ENCODE measurements at places on chromosomes 6 and 20.

- DNase-seq, result no peak
Observed at GRCh38 chr6:46054516-46054915, 38.9 kb upstream of the CLIC5 start.

DNA sequence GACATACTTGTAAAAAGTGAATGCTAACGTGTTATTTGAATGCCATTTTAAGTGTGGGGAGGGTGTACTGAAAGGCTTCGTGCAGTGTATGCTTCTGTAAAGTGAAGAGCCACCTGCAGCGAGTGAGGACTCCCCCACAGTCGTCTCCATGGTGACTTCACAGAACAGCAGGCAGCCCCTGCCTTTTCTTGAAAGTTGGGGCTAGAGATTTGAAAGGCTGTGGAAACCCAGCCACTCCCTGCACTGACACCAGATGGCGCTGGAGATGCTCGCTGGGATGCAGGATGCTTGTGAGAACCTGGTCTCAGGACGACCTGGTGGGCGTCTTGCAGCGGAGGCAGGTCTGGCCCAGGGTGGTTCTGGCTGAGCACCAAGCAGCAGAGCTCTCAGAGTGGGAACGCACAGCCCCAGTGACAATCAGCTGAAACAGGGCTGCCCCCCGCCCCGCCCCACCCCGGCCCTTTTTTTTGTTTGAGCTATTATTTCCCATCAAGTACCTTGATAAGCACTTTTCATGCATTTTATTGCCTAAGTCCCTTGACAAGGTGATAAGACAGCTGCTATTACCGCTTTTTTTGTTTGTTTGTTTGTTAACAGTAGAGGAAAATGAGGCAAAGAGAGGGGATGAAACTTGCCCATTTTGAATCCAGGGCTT, 150.3 kb downstream of the SYCP2 start:
- no peak for DNase-seq

DNA sequence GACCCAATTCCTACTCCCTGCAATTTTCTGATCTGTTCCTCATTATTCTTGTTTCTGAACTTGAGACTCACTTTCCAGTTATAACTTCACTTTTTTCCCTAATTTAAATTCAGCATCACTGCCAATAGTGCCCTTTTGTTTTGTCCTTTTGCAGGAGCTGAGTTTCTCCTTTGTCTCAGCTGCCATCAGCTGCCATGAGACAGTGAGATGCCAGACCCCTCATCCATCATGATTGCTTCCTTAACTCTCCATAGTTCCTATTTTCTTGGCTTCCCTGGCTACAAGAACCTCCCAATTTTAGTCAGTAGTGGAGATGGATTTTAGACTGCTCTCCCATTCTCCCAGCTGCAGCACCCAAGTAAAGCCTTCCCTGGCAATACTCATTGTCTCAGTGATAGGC, 518.1 kb downstream of the HDGFL1 start:
- no peak for DNase-seq

DNA sequence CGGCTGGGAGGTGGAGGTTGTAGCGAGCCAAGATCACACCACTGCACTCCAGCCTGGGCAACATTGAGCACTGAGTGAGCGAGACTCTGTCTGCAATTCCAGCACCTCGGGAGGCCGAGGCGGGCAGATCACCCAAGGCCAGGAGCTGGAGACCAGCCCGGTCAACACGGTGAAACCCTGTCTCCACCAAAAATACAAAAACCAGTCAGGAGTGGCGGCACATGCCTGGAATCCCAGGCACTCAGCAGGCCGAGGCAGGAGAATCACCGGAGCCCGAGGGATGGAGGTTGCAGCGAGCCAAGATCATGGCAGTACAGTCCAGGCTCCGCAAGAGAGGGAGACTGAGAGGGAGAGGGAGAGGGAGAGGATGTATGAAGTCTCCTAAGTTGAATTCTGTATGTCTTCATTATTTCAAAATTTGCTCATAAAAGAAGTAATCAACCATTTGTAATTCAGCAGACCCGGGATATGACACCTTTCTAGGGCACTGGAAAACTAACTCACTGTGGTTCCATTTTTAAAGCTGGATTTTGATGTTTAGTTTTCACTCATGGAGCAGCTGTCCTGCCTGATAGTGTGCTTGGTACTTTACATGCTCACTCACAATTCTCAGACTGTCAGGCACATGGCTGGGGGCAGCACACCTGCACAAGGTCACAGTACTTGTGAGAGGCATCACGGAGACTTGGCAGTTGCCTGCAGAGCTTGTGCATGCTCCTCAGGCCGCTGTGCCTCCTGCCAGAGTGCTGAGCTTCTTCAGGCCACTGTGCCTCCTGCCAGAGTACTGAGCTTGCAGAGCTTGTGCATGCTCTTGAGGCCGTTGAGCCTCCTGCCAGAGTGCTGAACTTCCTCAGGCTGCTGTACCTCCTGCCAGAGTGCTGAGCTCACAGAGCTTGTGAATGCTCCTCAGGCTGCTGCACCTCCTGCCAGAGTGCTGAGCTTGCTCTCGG, 106.2 kb downstream of the ERMARD start:
- DNase-seq, result no peak

- DNase-seq, result no peak
Observed at GRCh38 chr6:166009385-166010031, 158.1 kb downstream of the TBXT start.

DNA sequence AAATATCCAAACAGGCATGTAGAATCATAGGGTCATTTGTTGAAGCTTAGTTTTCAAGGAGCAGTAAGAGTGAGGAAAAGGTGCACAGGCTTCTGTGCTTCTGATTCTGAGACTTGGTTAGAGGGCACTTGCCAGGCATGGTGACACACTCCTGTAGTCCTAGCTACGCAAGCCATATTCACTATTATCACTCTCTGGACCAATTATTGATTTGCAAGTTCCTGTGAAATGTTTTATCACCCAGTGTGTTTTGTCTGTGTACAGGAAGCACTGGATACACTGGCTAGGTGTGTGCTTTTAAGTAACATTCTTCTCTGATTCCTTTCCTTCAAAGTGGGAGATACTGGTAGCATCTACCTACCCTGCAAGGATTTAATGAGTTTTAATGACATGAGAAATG, 76.3 kb downstream of the JARID2 start:
- no peak for DNase-seq

DNA sequence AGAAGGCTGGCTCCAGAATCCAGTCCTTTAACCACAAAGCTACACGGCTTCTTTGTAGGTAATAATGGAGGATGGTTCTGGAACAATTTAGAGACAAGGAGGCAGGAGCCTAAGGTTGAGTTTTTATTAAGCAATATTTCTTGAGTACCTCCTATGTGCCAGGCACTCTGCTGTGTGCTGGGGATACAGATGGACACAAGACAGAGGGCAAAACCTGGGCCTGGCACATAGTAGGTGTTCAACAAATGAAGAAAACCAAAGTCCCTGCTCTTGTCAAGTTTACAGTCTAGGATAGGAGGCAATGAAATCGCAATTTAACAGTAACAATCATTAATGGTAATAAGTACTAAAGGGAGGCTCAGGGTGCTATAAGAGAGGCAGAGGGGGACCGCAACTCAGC, 17.4 kb downstream of the CCM2L start:
- no peak for DNase-seq

DNA sequence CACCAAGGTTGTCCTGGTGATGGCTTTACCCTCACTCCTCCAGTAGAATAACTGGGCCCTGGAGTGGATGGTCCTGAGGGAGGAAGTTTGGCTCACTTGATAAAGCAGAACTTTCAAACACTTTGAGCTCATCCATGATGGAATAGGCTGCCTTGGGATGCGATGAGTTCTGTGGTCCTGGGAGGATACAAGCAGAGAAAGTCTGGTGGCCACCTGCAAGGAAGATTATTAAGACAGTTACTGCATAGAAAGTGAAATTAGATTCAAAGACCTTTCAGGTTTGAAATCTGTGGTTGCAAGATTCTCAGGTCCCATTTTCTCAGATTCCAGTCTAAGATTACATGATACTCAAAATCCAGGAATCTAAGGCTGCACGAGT, 19.9 kb upstream of the CCN5 start:
- DNase-seq, result no peak

DNA sequence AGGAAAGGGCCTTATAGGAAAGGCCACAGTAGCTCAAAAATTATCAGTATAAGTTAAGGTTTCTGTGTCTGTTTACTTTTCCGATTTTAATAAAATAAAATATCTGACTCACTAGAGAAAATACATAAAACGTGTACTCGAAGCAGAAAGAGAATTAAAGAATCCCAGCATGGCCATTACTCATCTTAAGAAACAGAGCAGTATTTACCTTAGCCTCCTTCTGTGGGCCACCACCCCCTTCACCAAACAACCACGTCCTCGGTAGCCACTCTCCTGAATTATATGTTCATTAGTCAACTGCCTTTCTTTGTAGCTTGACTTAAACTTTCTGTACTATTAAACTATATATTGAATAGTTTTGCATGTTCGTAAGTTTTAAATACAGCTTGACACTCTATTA, 72.2 kb upstream of the SPTLC3 start:
- DNase-seq, result no peak

GRCh38 chr6:73637404-73637803, 16.4 kb downstream of the SLC17A5 start:
- DNase-seq, result no peak

GRCh38 chr6:110597761-110598160, 121.3 kb upstream of the SLC22A16 start:
- no peak for DNase-seq

DNA sequence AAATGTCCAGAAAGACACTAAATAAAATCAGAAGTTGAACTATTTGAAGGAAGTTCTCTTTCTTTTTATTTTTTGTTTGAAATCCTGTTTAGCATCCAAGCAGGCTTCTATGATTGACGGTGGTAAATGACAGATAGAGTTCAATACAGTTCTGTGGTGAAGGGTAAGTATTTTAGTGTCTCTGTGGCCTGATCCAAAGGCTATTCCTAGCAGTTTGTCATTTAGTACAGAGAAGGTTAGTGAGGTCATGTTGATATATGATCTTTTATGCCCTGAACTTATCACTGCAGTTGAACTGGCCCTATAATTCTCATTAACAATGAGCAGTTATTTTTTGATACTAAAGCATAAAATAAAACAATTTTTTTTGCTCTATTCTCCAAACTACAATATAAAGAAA, 144.7 kb upstream of the HDAC2 start:
- DNase-seq, result no peak

- DNase-seq, result no peak
Observed at GRCh38 chr6:118764766-118765165, 113.4 kb upstream of the CEP85L start.

GRCh38 chr6:124958759-124959354, 3.4 kb upstream of the RNF217 start:
- no peak for DNase-seq

DNA sequence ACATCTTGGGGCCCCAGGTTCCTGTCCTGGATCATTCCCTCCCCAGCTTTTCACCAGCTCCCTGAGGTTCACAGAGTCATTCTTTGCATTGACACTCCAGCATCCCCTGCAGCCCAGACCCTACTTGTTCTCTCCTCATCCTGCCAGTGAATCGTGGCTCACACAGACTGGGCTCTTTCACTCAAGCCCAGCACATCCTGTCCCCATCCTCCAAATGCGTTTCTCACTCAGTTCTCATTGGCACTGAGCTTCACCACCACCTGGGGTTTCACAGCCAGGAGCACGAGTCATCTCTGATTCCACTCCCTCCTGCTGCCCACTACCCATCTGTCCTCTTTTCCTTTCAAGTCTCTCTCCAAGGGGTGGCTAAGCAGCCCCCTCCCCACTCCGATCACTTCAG, 85.4 kb upstream of the NNAT start:
- DNase-seq, result no peak

DNA sequence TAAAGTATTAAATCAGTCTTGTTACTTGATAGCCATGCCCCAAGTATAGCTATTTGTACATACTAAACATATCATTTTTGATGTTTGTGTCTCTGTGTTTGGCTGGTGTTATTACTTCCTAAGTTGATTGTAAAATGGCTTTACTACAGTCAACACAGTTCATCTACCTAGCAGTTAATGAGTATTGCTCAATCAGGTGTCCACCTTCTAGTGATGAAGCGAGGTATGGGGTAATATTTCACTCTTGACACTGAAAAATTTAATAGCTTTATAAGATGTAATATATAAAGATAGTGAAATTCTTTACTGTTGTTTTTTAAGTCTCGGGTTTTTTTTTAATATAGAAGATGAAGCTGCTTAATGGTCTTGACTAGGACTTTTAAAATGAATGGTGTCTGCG, 18.9 kb downstream of the TMEM14A start:
- no peak for DNase-seq

GRCh38 chr6:112752791-112753190, 405.7 kb downstream of the RFPL4B start:
- no peak for DNase-seq

- no peak for DNase-seq
Observed at GRCh38 chr20:51391926-51392325, 150.6 kb downstream of the NFATC2 start.

- no peak for DNase-seq
Observed at GRCh38 chr6:1616701-1617463, 7.2 kb downstream of the FOXC1 start.

Data from T-helper 1 cell (primary cell).